Fibroblast of skin of abdomen (primary cell): ENCODE measurements at places on chromosomes 5 and 9.

- peak; percentile 14 for DNase-seq
These were observed 233.5 kb upstream of the WWC1 start for GRCh38 chr5:168057905-168058304.

DNA sequence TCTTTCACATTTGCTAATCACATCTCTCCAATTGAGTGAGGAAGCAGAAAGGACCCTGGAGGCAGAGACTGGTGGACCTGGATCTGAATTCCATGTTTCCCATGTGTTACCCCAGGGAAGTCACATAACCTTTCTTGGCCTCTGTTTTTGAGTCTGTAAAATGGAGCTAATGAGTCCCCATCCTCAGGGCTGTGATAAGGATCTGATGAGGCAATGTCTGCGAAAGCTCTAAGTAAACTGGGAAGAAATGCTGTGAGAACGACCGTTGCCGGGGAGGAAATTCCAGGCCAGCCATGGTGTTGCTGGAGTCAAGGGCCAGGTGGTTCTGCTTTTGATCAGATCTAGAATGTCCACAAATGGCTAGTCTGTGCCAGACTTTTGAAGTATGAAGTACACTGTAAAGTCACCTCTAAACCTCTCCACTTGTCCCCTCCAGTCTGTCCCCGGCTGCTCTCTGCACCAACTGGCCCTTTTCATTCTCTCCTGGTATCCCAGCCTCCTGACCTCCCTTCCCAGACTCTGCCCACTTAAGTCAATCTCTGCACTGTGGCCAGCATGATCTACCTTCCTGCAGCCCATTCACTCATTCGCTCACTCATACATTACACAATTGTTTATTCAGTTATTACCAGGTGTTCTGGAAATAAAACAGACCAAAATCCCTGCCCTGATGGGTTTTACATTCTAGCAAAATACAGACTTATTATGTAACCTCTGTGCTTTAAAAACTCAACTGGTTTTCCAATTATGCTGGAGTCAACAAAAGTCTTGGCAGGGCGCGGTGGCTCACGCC, 32.5 kb upstream of the N4BP3 start:
- no peak for DNase-seq

DNA sequence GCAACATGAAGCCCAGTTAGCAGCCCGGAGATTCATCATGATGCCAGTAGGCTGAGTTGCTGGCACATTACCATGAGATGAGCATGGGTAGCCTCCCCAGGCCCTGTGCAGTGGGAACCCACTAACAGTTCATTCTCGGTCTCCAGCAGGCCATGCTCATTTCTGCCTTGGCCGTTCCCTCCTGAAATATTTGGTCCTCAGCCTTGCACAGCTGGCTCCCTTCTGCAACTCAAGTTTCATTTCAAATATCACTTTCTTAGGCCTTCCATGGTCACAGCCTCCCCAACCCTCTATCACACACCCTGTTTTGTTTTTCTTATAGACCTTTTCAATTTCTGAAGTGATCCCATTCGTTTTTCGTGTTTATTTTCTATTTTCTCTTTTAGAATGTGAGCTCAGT, 125.4 kb upstream of the VLDLR start:
- DNase-seq, result no peak

DNA sequence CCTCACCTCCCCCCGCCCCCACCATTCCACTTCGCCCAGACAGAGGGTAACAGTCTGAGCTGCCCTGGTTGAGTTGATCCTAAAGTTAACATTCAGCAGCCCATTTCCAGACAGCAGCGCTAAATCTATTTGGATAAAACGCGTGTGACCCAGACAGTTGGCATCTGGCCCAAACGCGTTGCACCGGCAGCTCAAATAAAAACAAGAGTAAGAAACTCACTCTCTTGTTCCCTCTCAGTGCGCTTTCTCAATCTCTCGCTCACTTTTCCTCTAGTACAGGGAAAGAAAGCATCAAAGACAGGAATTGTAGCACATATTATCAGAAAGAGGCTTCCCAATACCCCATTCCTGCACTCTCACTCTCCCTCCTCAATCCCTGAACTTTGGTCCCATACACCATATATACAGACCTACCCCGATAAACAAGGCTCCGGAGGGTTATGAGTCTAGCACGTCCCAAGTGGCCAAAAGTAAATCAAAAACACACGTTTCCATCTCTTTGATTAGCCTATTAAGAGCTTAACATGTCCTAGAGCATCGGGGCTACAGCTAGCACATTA, 1.3 kb downstream of the ADAMTS6 start:
- DNase-seq, result peak; percentile 93

DNA sequence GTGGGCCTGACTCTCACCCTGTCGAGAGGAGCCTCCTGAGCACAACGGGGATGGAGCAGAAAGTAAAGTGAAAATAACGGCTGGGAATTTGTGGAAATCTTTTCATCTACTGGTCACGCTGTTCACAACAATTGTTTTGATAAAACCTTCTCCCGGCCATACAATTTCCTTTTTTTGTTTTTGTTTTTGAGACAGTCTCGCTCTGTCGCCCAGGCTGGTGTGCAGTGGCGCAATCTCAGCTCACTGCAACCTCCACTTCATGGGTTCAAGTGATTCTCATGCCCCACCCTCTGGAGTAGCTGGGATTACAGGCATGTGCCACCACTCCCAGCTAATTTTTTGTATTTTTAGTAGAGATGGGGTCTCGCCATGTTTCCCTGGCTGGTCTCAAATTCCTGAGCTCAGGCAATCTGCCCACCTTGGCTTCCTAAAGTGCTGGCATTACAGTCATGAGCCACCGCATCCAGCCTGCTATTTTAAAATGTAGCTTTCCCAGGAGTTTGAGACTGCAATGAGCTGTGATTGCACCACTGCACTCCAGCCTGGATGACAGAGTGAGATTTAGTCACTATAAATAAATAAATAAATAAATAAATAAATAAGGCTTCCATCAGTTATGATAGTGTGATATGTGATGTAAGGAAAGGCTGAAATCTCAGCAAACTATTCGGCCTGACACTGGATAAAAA, 73.5 kb upstream of the PTGER4 start:
- no peak for DNase-seq
